RPMI8226 (cell line): ENCODE measurements at places on chromosomes 1 and 21.

- DNase-seq: no peak
Measured at GRCh38 chr1:205809942-205810345, 3.1 kb downstream of the SLC41A1 start.

DNA sequence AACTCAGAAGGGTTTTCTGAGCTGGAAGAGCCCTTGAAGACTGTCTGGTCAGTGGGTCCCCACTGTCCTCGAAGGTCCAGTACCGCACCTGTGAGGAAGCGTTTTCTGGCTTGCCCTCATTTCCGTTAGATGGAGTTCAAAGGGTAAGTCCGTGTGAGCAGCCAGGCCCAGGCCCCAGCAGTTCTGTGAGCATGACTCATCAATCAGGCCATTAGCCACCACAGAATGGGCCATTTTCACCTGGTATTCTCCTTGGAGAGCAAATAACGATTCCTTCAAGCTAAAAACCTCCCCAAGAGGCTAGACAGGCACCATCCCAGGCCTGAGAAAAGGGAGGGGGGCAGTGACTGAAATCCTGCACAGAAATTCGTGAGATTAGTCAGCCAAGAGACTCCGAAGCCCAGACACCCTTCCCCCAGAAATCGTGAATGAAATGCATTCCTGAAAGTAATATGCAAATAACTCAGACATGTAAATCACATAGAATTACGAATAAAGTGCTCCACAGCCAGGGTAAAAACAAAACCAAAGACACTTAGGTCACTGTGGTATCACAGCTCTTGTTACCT lies 66.0 kb downstream of the BCAR3 start:
- no peak for DNase-seq

DNA sequence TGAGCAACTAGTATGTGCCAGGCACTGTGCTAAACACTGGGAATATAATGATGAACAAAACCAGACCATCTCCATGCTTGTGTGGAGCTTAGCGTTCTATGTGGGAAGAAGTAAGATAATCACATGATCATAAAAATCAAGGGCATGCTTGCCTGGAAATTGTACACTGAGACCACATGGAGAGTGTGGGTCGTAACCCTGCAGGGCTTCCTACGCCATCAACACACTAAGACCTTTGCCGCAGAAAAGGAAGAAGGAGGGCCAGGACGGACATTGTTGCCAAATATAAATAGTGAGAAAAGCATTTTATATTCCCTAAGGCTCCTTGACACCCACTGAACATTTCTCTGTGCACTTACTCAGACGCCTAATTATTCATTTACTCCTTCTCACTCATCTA lies 388.1 kb upstream of the VAMP3 start:
- no peak for DNase-seq

DNA sequence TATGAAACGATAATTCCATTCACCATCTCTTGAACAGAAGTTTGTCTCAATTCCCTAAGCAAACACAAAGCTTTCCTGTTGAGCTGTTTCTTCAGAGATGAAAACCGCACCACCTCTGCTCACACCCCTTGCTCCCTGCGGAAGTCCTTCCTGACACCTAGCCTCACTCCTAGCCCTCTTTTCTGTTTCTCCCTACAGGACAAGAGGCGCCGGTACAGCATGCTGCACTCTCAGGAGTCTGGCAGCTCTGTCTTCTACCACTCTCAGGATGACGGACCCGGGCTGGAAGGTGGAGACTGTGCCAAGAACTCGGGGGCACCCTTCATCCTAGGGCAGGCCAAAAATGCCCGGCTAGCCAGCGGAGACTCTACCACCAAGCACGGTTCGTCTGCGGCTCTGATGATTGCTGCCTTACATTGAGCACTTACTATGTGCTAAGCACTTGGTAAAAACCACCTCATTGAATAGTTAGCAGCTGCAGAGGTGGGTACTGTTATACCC lies 45.5 kb downstream of the VWA5B1 start:
- no peak for DNase-seq

- no peak for DNase-seq
Measured at GRCh38 chr1:30405631-30406212, 317.7 kb downstream of the MATN1 start.

DNA sequence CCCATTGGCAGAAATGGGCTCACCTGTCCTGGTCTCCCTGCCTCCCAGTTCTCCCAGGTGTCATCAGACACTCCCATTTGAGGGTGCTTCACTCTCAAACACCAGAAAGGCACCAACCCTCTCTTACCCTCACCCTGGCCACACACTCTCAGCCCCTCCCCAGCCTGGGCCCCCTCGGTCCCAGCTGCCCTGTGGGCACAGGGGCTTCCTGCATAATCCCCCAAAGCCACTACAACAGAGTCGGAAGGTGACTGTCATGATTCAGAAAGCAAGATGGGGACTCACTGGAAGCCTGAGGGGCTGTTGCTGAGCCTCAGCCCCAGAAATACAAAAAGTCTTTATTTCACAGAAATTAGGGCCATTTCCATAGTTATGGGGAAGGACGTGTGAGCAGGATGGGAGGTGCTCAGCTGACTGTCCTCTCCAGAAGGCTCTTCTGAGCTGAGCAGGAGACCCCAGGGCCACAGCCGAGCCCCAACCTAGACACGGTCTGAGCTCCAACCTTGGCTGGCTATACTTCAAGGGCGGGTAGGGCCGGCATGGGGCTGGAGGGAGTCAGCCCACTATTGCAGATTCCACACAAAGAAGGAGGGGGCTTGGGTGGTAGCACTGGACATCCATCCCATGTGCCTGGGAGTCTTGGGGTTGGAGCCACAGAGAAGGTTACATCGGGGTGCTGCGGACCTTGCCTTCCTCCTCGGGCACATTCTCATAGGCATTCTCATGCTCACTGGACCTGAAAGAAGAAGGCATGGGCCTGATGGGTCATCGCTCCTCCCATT lies 6.3 kb downstream of the PDZK1IP1 start:
- no peak for DNase-seq
